ENCODE measurements at places on chromosomes 5 and 9.

GRCh38 chr9:99357575-99357974 is 135.5 kb downstream of the SEC61B start:
- no peak for DNase-seq

DNA sequence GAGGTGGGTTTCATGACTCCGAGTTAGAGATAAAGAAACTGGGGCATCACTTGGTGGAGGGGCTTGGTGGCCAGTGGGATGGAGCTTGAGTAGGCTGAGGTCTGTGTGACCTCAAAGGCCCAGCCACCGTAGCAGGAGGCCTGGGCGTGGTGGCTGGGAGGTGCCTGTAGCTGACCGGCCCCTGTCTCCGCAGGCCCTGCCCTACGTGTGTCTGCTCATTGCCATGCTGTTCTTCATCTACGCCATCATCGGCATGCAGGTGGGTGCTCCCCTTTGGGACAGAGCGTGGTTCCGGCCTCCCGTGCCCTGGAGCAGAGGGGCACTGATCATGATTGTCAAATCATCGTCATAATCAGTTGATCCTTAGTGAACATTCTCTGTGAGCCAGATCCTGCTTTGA is 196.2 kb downstream of the CACNA1B start:
- DNase-seq: no peak

DNA sequence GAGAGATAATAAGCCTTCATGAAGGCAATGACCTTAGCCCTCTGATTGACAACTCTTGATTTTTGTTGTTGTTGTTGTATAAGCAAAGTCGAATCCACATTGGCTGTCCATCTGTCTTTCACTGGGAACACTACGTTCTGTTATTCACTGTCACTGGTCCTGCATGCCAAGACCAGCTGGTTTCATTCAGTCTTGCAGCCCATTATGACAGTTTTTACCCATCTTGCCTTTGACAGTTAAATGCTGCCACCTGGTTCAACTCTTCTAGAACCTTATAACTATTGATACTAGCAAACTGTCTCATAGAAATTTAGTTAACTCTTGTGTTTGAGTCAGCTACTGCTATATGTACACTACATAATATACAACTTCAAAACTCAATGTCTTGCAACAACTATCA is 382.3 kb upstream of the CDH10 start:
- DNase-seq: no peak

GRCh38 chr9:116149844-116150243 is 3.7 kb upstream of the PAPPA start:
- DNase-seq: no peak

DNA sequence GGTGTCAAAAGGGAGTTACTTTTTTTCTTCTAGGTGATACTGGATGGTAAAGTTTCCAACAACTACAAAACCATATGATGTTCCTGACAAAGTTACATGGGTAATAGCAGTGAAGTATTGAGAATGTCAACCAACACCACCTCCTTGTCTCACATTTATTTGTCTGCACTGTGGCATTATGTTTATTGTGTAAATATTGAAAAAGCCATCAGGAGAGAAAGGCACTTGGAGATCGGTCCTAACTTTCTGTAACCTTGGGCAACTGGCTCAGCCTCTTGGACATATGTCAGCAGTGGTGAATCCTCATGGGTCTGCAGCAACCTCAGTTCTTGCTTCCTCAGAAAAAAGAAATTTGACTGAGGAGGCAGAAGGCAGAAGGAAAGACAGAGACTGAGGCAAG is 50.0 kb upstream of the ICE1 start:
- no peak for DNase-seq

DNA sequence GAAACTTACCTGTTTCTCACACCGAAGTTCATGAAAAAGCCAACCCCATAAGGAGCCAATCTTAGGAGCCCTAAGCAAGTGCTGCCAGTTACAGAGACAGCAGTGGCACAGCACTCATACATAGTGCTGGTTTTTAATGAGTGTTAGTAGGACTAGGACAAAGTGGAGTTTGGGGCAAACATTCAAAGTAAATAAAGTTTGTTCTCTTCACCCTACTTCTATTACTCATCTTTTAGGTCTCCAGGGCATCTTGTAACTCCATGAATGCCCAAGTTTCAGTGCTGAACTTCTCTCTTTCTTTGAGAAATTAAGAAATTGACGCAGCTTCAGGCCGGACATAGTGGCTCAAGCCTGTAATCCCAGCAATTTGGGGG is 584.7 kb downstream of the EBF1 start:
- no peak for DNase-seq

- no peak for DNase-seq
These were observed 13.5 kb downstream of the EEIG1 start for GRCh38 chr9:127967151-127967809.

- DNase-seq: no peak
These were observed 4.4 kb upstream of the N4BP3 start for GRCh38 chr5:178108966-178109365.

GRCh38 chr5:54311176-54311677 is 854 bp upstream of the ARL15 start:
- DNase-seq: no peak

DNA sequence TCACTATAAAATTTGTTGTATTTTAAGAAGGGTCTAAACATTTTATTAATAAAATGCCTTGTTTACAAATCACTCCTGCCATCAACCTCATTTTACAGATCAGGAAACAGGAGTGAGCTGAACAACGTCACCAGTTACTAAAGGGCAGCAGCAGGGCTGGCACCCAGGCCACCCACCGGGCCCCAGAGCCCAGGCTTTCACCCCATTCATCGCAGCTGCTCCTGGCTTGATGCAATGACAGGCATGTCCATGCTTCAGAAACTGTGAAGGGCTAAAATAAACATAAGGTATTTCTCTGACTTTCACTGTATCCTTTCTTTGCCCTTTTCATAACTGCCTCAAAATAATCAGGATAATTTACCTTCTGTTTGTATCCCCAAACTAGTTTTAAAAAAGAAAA is 18.1 kb downstream of the MED27 start:
- DNase-seq: no peak

DNA sequence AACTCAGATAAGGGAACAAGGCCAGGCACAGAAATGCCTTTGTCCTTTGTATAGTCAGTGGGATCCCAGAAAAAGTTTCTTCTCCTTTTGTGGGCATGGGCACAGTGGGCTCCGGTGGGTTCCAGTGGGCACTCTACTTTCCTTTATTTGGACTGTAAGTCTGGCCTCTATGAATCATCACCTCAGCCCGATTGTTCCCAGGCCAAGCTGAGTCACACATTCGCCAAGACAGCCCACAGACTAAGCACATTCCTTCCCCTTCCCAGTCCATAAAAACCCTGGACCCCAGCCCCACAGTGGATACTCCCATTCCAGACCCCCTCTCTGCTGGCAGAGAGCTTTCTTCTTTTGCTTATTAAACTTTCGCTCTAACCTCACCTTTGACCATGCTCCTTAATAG is 165.0 kb downstream of the FBXL17 start:
- no peak for DNase-seq

DNA sequence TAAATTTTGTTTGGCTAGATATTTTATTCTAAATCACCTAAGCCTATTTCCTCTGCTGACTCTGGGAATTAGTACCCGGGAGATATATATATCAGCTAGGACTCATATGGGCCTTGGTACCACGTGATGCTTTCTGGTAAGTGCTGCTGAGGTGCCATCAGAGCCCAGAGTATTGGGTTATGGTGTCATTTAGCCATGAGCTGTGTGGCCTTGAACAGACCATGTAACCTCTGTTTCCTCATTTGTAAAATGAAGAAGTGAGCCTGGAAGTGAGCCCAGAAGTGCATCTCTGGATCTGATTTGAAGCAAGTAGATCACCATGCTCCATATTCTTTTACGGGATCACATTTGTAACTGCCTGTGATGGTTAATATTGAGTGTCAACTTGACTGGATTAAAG is 126.1 kb downstream of the GPBP1 start:
- no peak for DNase-seq

- DNase-seq: no peak
These were observed 235.1 kb downstream of the GADD45G start for GRCh38 chr9:89839952-89840351.

GRCh38 chr5:61257421-61257820 is 74.6 kb upstream of the ZSWIM6 start:
- no peak for DNase-seq

DNA sequence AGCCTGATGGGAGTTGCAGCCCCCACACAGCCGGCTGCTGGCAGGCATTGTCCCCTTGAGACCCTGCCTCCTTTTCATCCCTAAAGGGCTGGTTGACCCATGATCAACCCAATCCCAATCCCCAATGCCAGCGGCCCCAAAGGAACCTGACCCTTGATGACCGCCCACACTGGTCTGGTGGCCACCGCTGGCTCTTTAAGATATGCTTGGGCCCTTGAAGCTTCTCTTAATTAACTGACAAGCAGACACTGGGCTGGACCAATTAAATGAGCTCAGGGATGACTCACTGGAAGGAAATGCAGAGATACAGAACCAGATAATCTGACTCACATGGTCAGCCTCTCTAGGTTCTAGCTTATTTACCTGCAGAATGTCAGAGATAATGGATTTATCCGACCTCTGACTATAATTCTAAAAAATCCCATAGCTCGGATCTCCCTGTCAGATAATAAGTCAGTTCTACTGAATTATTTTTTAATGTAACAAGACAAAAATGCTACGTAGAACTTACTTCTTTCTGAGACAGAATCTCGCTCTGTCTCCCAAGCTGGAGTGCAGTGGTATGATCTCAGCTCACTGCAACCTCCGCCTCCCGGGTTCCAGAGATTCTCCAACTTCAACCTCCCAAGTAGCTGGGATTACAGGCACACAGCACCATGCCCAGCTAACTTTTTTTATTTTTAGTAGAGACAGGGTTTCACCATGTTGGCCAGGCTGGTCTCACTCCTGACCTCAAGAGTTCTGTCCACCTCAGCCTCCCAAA is 11.1 kb upstream of the MLANA start:
- DNase-seq: no peak

DNA sequence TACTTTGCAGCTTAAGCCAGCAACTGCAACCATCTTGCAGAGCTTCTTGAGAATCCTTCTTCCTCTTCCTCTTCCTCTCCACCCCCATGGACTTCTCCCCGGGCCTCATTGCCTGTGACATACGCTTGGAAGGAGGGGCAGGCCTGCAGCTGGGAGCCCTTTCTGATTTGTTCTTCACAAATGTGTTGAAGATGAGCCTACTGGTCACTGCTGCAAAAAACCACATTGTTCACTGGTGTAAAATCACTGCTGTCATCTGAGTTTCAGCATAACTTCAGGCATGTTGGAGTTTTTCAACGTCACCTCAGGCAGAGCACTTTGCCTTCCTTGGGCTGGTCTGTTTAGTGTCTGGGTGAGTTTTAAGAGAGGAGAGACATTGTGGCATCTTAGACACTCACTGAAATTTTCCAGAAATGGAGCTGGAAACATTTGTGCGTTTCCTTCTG is 7.9 kb downstream of the TJP2 start:
- no peak for DNase-seq

DNA sequence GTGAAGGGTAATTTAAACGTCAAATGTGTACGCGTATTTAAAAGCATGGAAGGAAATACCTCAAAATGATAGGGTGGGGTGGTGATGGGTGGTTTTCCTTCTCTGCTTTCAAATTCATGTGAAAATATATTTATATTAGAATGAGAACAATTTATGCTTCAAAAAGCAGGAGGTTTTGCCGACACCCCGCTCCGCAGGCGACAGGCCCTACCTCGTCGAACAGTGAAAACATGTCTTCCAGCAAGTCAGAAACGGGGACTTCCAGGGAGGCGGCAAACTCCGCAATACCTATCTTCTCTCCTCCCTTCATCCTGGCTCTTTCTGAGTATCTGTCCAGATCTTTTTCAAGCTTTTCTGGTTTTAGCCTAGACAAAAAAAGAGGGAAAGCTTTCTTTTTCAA is 28.5 kb upstream of the SLC6A3 start:
- DNase-seq: no peak

- DNase-seq: no peak
These were observed 56.4 kb upstream of the TMC1 start for GRCh38 chr9:72464857-72465592.

DNA sequence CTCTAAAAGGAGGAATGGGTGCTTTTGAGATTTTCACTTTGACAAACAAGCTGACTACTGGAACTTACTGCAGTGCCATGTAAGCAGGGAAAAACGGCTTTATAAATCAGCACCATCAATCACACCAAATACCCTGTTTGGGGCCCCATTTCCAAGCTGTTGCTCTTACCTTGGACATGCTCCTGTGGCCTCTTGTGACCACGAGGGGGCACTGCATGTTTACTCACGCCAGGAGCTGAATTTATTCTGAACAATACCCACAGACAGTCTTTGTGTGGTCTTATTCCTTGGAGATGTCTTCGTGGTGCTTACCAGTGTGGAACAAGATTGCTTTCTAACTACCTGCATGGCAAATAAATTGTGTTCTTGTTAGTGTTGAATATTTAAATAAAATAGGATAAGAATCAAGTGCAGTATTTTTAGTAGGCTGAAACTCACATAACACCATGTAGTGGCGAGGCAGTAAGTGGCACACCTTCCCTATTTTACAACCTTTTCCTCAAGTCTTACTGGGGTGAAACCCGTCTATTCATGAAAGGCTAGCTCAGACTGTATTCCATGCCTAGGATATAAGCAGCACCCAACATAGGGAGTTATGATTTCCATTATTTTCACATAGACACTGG is 155.5 kb upstream of the NMUR2 start:
- no peak for DNase-seq

DNA sequence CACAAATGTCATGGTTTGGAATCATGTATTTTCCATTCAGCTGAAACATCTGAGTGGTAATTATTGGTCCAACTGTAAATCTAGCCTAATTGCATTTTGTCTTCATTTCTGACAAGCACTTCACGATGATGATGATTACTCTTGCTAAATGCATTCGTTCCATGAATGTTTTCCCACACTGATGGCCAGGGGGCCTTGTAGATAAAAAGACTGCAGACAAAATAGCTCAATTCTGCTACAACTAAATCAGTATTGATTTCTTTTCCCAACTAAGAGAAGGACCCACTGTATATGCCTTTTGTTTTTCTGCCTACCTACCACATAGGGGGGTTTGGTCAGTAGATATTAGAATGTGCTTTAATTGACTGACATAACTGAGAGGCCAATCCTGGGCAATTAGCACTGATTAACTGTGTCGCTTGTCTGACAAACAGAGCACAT is 1351.3 kb upstream of the NUDT12 start:
- no peak for DNase-seq

- DNase-seq: no peak
These were observed 46.4 kb downstream of the ANXA2R start for GRCh38 chr5:42993516-42994245.

DNA sequence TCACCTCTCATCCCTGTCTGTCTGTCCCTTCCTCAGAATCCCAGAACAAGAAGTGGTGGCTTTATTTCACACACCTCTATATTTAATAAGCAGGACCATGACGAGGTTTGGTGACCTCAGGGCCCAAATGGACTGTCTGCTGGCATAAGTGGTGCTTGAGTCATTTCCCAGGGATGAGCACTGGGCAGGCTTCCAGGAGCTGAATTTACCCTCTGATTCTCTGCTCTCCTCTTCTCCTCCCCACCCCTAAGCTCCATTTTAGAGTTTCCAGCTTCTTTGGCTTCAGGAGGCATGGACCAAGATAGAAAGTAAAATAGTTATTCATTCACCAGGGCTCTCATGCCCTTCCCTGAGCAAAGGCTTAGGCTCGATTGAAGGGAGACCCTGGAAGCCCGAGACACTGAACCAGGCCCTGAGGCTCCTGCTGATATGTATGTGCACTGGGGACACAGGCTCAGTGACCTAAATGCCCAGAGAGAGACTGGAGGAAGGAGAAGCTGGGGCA is 69.1 kb downstream of the PPARGC1B start:
- DNase-seq: no peak

Measured in stimulated activated CD4-positive, alpha-beta T cell treated with anti-CD3 and anti-CD28 coated beads, TNF-alpha, amount 100 ng/mL, for 4 hours (primary cell).